ENCODE measurements at places on chromosomes 6 and 20.
A peak's percentile ranks its signal among the peaks of the same experiment; 100 is the strongest.

GRCh38 chr6:5163247-5163646, 78.1 kb downstream of the PPP1R3G start:
- DNase-seq: no peak

DNA sequence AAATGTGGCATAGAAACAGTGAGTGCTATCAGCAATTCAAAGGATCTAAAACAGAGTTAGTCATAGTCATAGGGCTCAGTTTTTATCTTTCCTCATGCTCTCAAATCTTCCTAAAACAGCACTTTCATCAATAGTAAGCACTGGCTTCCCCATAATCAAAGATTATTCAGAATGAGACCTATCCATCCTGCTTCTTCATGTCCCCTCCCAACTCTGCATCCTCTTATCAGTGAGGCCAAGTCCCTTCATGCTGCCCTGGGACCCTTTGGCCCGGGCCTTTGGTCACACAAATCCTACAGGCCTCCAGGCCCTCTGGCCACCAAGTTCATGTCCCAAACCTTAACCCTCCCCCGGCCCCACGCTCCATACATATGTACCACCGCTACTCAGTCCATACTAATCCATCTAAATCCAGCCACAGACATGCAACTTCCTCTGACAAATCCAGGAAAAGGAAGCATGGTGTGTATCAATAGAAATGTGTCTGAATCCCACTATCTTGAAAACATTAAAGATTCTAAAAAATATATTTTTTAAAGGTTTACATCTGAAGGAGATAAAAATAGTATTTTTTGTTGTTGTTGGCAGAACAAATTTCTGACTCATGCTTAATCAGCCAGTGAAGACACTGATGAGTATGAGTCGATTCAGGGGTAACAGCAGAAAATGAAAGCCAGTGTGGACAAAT, 143.5 kb downstream of the PDE7B start:
- DNase-seq: no peak

- no peak for DNase-seq
Measured at GRCh38 chr6:31352683-31353383, 4.1 kb downstream of the HLA-B start.

GRCh38 chr20:32191422-32191821, 16.1 kb downstream of the PLAGL2 start:
- DNase-seq: no peak

DNA sequence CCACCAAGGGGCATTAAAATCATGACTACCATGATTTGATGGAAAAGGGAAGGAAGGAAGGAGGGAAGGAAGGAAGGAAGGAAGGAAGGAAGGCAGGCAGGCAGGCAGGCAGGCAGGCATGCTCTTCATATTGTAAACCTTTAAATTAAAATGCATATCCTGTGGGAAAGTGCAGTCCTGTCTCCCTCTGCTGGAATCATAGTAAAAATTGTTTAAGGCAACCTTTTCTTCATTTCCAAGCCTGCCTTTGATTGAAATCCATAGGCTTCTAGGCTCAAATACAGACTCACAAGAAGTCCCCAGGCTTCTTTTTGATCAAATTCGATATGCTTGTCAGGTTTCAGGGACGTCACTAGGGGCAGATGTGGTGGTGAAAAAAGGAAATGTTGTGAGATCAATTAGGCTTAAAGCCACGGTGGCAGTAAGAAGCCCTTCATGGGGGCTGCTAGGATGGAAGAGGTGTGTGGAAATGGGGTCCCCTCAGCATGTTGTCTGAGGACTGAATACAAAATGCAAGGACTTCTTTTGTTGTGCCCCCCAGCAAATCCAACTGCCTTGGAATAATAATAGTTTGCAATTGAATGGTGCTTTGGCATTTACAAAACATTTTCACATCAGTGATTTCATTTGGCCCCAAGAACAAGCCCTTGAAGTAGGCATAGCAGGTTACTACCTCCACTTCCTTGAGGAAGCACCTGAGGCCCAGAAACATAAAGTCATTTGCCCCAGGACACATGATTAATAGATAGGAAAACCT, 25.6 kb upstream of the GABRR1 start:
- DNase-seq: no peak

DNA sequence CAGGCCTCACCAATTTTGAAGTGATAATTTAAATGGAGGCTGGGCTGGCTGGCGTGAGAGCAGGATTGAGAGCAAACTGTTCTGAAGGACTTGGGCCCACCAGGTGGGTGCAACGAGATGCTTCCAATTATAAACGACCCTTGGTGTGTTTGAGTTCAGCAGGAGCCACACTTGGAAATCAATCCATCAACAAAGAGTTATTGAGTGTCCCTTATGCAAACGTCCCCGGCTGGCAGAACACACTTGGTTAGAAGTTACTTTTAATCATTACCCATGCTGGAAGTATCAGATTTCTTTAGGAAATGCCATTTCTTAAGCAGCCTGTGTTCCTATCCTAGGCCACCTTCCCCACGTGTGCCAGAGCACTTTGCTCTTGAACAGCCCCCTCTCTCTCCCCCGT, 37.8 kb upstream of the ZNF831 start:
- DNase-seq: no peak

DNA sequence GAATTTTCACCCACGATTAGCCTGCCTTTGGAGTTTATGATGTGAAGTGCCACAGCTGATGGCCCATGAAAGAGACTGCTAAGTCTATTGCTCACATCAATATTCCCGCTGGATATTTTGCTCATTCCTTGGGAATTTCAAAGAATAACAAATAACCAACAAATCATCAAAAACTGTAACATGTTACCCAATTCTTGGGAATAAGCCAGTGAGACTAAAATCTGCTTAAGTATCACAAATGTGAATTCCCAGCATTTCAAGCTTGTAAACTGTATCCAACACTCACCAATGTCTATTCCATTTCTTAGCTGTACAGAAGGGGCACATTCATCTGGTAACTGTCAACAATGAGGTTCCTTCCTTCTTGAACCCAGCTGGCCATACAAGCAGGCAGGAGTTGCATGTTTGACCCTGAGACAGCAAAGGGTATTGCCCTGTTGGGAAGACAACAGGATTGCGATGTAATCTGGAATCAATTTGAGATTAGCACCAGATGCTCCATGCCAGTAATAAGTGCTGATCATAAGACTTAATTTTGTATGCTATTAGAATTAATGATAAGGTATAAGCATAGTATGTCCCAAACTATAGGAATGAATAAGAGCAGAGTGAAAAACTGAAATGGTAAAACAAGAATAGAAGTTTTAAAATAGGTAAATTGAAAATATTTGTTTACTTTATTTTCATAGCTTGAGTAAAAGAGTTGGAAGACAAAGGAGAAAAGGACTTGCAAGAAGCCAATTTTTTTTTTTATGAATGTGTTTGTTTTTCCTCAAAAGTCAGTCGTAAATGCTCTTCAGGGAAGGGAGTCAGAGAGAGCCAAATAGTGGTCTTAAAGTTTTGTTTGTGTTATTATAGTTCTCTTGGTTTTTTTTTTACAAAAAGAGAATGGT, 58.8 kb downstream of the RSPO3 start:
- no peak for DNase-seq

GRCh38 chr6:36660771-36661471, 17.6 kb upstream of the CDKN1A start:
- DNase-seq: no peak

GRCh38 chr20:62642666-62643520, 590 bp downstream of the SLCO4A1 start:
- DNase-seq: peak; percentile 54

- no peak for DNase-seq
Measured at GRCh38 chr20:11588875-11589274, 328.8 kb upstream of the BTBD3 start.

GRCh38 chr6:71496018-71496721, 207.6 kb downstream of the OGFRL1 start:
- DNase-seq: no peak

GRCh38 chr6:66086532-66086931, 379.5 kb upstream of the EYS start:
- DNase-seq: no peak

DNA sequence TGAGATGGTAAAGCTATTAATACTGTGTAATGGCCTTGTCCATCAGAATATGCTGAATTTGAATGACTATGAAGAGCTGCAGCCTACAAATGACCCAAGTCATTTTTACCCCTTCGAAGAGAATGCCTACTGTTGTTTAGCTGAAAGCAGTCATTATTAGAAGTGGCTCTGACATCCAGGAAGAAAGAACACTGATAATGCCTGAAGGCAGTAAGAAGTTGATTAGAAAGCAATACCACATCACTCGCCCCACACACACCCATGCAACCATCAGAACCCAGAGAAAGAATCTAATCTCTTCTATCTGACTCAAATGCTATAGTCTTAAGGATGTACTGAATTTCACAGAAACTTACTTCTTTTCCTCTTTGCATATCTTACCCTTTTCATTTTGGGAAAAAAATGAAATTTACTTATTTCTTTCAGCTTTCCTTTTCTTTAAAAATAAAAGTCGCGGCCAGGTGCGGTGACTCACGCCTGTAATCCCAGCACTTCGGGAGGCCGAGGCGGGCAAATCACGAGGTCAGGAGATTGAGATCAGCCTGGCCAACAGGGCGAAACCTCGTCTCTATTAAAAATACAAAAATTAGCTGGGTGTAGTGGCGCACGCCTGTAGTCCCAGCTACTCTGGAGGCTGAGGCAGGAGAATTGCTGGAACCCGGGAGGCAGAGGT, 61.0 kb downstream of the ARHGAP18 start:
- DNase-seq: no peak

GRCh38 chr6:162873537-162873936, 145.8 kb downstream of the PACRG start:
- DNase-seq: no peak

GRCh38 chr20:16501301-16501700, 71.9 kb downstream of the KIF16B start:
- DNase-seq: no peak

DNA sequence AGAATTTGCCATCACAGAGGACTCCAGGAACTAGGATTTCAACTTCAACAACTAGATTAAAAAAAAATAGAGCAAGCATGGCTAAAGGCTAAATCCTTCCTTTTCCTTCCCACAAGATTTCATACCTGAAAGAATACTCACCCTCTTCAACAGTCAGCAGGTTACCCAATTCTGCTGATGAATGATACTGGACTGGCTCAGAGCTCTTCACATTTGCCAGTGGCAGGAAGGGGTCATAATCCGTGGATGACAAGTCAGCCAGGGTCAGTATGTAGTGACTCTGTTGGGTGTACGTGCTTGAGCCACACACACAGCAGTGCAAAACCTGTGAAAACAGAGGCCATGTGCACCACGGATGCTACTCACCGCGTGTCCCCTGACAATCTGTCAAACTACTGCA, 152.9 kb downstream of the INSM1 start:
- DNase-seq: no peak

DNA sequence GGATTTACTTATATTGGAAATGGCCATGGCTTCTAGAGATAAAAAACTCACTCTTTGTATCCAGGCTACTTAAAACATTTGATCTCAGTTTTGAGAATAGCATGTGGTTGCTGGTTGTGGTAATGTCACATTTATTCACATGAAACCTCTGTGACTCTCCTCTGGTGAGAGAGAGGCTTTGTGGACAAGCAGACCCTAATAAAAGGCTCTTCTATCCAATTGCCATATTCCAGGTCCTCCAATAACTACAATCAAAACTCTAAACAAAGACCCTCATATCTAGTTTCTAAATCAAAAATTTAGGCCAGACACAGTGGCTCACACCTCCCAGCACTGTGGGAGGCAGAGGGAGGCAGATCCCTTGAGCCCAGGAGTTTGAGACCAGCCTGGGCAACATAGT, 176.3 kb upstream of the LAMP5 start:
- no peak for DNase-seq

GRCh38 chr6:119274197-119274595, 75.4 kb downstream of the MAN1A1 start:
- no peak for DNase-seq

DNA sequence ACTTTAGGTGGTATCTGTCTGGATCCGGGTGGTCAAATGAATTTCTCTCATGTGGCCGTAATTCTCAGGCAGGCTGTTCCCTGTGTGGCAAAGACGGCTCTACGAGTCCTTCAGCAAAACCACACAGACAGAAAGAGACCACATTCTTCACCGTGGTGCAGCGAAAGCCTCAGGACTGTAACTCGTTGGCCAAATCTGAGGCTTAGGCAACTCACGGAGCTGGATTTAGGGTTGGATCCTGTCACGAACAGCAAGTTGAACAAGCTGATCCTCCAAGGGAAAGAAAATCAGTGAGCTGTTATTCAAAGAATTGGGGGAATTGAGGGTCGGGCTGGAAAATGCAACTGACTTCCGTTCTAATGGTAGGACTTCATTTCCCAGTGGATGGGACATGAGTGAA, 167.4 kb downstream of the ZMYND8 start:
- DNase-seq: no peak

GRCh38 chr6:156883497-156884252, 106.5 kb downstream of the ARID1B start:
- no peak for DNase-seq

GRCh38 chr20:49584418-49585382, 16.8 kb upstream of the PTGIS start:
- DNase-seq: no peak

- no peak for DNase-seq
Measured at GRCh38 chr20:37081717-37082289, 14.0 kb downstream of the RBL1 start.

GRCh38 chr20:43832096-43832816, 82.4 kb upstream of the TOX2 start:
- DNase-seq: no peak

DNA sequence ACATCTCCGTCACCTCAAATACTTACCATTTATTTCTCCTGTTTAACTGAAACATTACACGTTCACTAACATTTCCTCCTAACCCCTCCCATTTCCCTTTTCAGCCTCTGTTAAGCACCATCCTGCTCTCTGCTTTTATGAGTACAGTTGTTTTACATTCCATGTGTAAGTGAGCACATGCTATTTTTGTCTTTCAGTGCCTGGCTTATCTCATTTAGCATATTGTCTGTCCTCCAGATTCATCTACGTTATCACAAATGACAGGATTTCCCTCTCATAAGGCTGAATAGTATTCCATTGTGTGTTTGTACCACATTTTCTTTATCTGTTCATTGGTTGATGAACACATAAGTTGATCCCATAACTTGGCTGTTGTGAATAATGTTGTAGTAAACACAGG, 22.7 kb downstream of the TAF11 start:
- no peak for DNase-seq

- DNase-seq: no peak
Measured at GRCh38 chr6:36334832-36335459, 1.7 kb downstream of the BNIP5 start.

- DNase-seq: no peak
Measured at GRCh38 chr6:47180633-47181032, 129.1 kb downstream of the TNFRSF21 start.

- no peak for DNase-seq
Measured at GRCh38 chr20:7893014-7893730, 47.1 kb downstream of the HAO1 start.

- DNase-seq: no peak
Measured at GRCh38 chr6:39886871-39887270, 47.4 kb downstream of the MOCS1 start.

GRCh38 chr6:158972241-158973233, 27.5 kb downstream of the RSPH3 start:
- DNase-seq: no peak

Data from mesothelial cell of epicardium (in vitro differentiated cells).